T follicular helper cell (primary cell): ENCODE measurements at places on chromosomes 3 and 15.

DNA sequence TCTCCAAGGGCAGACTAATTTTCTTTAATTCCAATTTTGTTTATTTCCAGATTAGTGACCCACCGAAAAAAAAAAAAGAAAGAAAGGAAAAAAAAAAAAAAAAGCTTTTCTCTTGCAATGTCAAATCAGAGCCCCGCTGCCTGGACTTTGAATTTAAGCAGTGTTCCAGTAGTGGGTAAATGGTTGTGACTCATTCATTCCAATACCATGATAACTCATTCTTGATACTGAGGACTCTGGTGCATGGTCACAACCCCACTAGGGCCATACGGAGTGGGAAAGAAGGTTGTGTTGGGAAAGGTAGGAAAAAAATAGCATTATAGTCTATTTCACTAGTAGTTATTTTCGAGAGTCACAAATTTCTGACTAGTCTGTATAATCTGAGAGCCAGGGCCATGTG is 59.1 kb upstream of the COL8A1 start:
- no peak for DNase-seq

DNA sequence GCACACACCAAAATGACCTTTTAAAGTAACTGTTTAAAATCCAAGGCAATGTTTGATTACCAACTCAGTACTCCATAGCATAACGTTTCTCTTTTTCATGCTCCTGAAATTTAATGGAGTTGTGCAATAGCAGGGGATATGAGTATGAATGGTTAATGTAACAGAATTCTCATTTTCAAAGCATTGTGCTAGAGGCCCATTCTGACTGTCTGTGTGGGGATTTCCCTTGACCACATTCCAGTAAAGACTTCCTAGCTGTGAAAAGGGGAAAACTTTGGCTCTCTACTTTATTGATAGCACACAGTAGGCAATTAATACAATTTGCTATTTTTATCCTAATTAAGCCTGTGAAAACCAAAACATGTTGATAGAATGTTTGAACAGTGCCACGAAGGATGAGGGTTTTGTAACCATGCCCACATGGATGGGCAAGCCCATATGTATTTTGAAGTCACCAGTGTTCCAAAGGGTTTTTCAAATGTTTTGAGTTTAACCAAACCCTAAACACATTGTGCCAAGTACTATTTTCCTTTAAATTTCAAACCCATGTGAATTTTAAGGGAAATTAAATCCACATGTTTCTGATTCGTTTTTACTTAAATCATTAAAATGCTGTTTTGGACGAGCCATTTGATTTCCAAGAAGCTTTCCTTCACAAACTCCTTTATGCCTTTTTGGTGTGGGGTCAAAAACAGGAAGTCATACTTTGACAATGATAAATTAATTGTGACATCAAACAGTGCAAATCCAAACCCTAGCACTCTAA is 261.2 kb downstream of the SHOX2 start:
- no peak for DNase-seq

DNA sequence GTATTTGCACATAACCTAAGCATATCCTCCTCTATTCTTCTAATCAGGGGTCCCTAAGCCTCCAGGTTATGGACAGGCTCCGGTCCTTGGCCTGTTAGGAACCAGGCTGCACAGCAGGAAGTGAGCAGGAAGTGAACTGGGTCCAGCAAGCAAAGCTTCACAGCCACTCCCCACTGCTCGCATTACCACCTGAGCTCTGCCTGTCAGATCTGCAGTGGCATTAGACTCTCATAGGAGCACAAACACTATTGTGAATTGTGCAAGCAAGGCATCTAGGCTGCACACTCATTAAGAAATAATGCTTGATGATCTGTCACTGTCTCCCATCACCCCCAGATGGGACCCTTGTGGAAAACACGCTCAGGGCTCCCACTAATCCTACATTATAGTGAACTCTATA is 9.8 kb downstream of the MSL2 start:
- no peak for DNase-seq

DNA sequence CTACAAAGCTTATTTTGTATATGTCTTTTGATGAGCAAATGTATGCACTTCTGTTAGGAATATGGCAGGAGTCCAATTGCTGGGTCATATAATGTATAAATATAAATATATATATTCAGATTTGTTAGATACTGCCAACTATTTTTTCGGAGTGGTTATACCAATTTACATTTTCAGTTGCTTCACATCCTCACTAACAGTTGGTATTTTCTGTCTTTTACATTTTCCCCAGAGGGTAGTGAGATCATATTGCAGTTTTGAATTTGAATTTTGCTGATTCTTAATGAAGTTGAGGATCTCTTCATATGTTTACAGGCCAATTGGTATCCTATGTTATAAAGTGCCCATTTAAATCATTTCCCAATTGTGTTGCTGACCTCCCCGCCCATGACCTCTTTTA is 139.0 kb upstream of the KCNMB2 start:
- DNase-seq = no peak

GRCh38 chr3:57827757-57828156 is 71.6 kb downstream of the SLMAP start:
- no peak for DNase-seq

- DNase-seq = no peak
Observed at GRCh38 chr15:43930556-43930955, 103.8 kb downstream of the WDR76 start.

GRCh38 chr3:134357914-134358811 is 16.1 kb downstream of the AMOTL2 start:
- DNase-seq = no peak

DNA sequence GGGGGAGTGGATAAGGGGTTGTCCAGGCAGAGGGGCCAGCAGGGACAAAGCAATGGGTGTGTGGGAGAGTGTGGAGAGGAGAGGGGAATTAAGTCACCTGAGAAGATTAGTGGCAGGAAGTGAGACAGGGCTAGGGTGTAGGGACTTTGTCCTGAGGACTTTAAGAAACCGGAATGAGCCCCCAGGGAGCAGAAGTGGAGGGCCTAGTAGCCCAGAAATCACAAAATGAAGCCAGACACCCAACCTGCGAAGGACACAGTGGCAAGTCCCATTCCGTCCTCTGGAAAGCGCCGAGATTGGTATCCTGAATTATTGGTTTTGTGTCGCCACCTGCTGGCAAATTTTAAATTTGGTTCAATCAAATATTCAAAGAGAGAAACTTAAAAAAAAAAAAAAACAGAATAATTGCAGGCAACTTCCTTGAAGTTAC is 78.0 kb upstream of the SLC25A36 start:
- DNase-seq = no peak

GRCh38 chr15:43808960-43809678 is 8.7 kb downstream of the HYPK start:
- DNase-seq = no peak

- no peak for DNase-seq
Observed at GRCh38 chr3:33202711-33203457, 15.7 kb downstream of the SUSD5 start.

DNA sequence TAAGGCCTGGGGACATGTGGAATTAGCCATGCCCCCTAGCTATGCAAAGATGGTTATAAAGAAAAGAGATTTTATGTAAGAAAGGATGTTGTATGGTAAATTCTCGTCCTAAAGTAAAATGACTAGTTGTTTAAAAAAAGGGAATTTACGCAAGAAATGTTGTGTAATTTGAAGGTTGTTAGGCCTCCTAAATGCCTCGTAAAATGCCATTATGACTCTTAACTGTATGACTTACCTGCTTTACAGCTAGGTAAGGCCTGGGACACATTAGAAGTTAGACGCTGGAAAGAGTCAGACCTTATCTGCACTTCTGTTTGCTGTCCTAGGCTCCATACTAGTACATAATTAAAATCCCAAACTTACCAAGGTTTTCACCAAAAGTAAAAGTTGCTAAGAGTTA is 17.5 kb upstream of the HHATL start:
- no peak for DNase-seq

DNA sequence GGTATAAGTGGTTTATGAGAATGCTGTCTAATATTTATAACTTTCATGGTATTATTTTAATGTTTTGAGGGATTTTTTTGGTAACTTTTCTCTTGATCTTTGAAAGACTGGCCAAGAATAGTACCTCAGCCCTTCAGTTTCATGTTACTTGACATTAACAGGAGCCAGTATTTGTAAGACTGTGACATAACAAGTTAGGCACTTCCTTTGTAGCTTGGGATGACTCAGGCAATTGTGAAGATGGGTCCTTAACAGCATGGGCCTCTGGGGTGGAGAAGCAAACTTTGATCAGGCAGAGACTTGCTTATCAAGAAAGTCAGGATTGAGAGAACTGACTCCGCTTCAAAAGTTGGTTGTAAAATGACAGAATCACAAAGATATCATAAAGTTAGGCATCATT is 9.5 kb downstream of the LRRC49 start:
- no peak for DNase-seq
